ENCODE measurements at places on chromosomes 3 and 15. TPM values are rescaled to one million over a fixed set of nuclear protein-coding genes. Genes with fewer than 3 reads are reported as not detected.

ZNF148 gene
- 55.2 TPM for total RNA-seq

SRGAP3 gene
- total RNA-seq: 6.0 TPM

CDCP1 gene
- total RNA-seq: 3.0 TPM

INSYN1 gene
- total RNA-seq: 0.51 TPM

ZPLD1 gene
- total RNA-seq: not detected

TNNC1 gene
- total RNA-seq: 1.4 TPM

GABRR3 gene
- not detected for total RNA-seq

EPM2AIP1 gene
- 28.0 TPM for total RNA-seq

CGNL1 gene
- 0.57 TPM for total RNA-seq

MEGF11 gene
- total RNA-seq: 0.32 TPM

CRTAP gene
- total RNA-seq: 125 TPM

EHHADH gene
- 15.0 TPM for total RNA-seq

SCAANT1 gene
- not detected for total RNA-seq

DNA sequence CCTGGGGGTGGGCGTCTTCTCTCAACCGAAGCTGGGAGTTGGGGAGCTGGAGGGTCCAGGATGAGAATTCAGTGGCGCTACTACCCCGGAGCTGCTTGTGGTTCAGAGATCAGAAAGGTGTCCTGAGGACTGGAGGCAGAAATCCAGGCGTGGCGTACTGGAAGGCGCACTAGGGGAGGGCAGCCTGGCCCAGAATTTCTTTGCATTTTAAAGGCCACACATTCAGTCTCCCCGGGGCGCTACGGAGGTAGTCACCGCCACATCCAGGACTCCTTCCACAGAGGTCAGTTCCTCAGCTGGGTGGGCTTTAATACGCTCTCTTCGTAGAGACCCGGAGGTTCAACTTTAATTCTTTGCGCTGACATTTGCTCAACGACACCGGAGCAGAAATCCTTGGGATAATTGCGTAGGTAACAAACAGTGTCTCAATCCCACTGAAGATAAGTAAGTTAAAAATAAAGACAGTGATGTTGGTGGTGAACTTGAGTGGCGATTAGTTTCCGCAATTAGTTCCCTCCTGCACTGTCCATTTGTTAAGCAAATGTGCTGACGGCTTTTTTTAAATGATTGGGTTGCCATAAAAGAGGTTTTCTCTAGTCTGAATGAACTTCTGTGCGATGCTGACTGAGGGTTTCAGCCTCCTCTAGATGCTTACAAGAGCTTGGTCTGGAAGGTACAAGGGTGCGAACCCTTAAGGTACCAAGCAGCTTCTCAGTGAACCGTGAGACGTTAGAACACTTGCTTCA, 535 bp downstream of the MCTP2 start:
- H3K4me1 ChIP-seq: peaks cover 18% of the 10 kb centered on the region
- no peak for DNase-seq
- no peaks in the 10 kb centered on the region for H3K36me3 ChIP-seq
- peaks cover 6% of the 10 kb centered on the region for H3K27me3 ChIP-seq
- peak overlapping the region; percentile 91 for H3K4me3 ChIP-seq
- H3K27ac ChIP-seq: peak overlapping the region; percentile 97

DNA sequence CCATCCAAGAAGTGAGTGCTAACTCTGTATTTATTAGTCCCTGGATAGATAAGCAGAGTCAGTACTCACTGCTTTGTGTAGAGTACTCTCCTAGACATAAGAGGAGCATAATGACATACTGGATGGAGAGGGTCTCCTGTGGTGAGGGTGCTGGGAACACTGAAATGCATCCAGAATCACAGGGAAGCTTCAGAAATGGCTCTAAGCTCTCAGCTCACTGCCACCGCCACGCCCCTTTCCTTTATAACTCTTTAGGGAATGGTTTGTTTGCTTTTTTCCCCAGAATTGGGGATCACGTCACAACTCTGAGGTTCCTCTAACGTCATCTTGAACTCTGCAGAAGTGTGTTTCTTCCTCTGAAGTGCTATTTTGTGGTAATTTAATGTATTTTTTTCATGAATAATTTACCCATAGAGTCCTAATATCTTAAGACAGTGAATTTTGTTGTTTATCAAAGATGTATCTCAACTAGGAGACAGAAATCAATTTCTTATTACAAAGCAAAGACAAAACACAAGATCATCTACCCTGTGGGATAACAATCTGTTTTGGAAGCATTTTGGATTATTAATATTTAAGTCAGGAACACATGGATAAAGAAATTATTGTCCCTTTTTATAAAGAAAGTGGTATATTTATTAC, 154.6 kb downstream of the PTPRG start:
- H3K27ac ChIP-seq: no peak overlapping the region
- H3K4me3 ChIP-seq: no peak overlapping the region
- H3K36me3 ChIP-seq: no peaks in the 10 kb centered on the region
- no peaks in the 10 kb centered on the region for H3K27me3 ChIP-seq
- H3K4me1 ChIP-seq: no peaks in the 10 kb centered on the region
- DNase-seq: no peak

GRCh38 chr3:58164199-58164879, 46.4 kb downstream of the DNASE1L3 start:
- H3K4me1 ChIP-seq: peaks cover 13% of the 10 kb centered on the region
- no peak overlapping the region for H3K4me3 ChIP-seq
- peaks cover 37% of the 10 kb centered on the region for H3K36me3 ChIP-seq

DNA sequence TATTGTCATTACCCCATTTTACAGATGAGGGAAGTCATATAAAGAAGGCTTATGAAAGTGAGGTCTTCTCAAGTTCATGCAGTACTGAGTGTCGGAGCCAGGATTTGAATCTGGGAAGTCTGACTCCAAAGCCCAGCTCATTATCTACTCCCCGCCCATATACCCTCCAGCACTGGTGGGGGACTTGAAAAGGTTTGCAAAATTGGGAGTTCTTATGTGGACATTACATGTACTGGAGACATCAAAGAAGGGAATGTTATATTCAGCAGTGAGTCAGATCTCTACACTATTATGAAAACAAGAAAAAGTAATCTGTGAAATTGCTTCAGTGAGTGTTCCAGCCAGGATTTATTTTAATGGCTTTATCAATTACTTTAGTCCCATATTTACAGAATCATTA, 185.2 kb upstream of the CADPS start:
- no peaks in the 10 kb centered on the region for H3K4me1 ChIP-seq
- H3K4me3 ChIP-seq: no peak overlapping the region
- no peak overlapping the region for H3K27ac ChIP-seq
- no peak for DNase-seq
- H3K36me3 ChIP-seq: no peaks in the 10 kb centered on the region

DNA sequence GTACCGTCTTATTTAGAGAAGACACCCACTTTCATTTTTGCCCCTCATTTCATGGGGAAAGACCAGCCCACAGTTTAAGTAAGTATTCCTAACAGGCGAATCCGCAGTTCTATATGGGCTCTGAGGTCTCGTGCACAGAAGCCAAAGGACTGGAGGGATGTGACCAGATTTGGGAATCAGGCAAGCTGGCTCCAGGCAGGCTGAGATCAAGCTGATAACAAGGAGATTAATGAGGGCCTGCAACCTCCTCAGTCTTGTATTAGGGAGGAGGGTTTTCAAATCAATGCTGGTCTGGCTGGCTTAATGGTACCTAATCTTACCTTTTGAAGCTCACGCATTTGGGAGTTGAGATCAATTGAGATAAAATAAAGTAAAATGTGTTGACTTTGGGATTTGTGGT, 15.3 kb downstream of the ST8SIA2 start:
- H3K27me3 ChIP-seq: no peaks in the 10 kb centered on the region
- no peaks in the 10 kb centered on the region for H3K36me3 ChIP-seq
- DNase-seq: no peak
- no peak overlapping the region for H3K4me3 ChIP-seq

GRCh38 chr3:129119365-129120100, 2.1 kb downstream of the RAB43 start:
- H3K4me3 ChIP-seq: peak overlapping the region; percentile 66
- no peaks in the 10 kb centered on the region for H3K27me3 ChIP-seq
- H3K36me3 ChIP-seq: peaks cover 30% of the 10 kb centered on the region
- DNase-seq: peak; percentile 81
- peaks cover 71% of the 10 kb centered on the region for H3K4me1 ChIP-seq

DNA sequence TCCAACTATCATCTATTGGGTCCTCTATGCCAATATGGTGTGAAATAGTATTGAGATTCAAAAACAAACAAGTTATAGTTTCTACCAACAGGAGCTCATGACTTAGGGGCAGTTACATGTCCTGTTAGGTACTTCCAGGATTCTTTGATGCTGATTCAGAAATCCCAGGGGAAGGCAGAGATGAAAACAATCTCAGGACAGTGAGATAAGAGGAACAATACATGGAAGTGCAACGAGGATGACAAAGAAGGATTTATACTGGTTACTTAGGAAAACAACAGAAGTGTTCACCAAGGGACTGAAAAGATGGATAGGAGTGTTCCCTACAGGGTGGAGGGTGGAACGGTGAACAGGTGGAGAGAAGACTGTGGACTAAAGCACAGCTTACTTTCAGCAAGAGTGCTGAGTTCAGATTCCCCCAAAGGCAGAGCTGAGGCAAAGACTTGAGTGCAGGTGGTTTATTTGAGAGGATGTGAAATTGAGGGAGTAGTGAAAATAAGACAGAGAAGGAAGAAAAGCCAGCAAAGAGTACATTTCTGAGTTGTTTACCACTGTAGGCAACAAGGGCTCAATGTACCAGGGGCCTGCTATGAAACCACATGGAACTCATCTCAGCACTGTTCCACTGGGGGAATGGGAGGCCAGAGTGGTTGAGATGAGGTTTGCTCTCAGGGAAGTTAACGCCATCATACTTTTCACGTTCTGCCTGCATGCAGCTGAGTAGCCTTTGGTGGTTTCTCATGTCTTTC, 68.1 kb downstream of the TRIM69 start:
- no peak overlapping the region for H3K4me3 ChIP-seq
- DNase-seq: no peak
- no peaks in the 10 kb centered on the region for H3K36me3 ChIP-seq
- no peaks in the 10 kb centered on the region for H3K27me3 ChIP-seq
- H3K4me1 ChIP-seq: no peaks in the 10 kb centered on the region

DNA sequence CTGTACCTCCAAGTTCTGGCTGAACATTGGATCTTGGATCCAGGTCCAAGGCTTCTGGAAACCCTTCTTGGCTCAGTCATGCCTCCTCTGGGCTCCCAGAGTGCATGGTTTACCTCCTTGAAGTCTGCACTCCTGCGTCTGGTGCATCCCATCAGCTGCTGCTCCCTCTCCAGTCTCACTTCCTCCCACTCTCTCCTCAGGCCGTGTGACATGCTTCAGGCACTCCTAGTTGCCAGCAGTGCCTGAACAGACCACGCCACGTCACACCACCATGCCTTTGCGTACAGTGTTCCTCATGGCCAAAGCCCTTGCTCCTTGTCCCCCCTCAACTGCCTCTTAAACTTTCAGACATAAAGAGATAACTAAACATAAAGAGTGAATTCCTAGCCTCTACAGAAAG, 5.7 kb downstream of the GPR27 start:
- no peaks in the 10 kb centered on the region for H3K27me3 ChIP-seq
- H3K36me3 ChIP-seq: no peaks in the 10 kb centered on the region
- no peaks in the 10 kb centered on the region for H3K4me1 ChIP-seq
- H3K27ac ChIP-seq: no peak overlapping the region

DNA sequence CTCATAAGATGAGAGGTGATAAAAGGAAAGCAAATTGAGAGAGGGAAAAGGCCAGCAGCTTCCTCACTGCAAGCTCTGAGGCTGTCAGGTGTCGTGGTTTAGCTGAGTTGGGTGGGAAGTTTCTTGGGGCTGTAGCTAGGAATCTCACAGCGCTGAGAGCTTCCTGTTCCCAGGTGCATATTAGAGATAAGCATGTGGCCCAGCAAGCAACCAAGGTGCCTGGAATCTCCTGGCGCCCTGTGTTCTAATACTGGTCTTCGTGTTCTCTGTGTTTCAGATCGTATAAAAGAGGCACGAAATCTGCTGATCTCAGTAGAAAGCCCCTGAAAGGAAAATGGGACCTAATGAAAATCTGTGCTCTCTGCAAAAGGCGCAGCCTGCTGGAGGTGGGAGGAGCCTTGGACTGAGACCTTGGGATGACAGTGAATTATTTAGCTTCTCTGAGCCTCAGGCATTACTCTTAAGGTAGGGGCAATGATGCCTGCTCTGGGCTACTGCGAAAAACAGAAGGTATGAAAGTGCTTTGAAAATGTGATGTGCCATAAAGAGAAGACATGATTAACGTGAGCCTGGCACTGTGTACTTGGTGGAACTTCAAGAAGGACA, 499.9 kb downstream of the TBL1XR1 start:
- H3K4me3 ChIP-seq: no peak overlapping the region
- no peak for DNase-seq
- H3K27ac ChIP-seq: no peak overlapping the region
- no peaks in the 10 kb centered on the region for H3K4me1 ChIP-seq
- H3K36me3 ChIP-seq: no peaks in the 10 kb centered on the region
- H3K27me3 ChIP-seq: no peaks in the 10 kb centered on the region

- no peak overlapping the region for H3K4me3 ChIP-seq
- DNase-seq: no peak
Measured at GRCh38 chr3:137787529-137787928, 23.4 kb downstream of the SOX14 start.

- no peak for DNase-seq
- no peaks in the 10 kb centered on the region for H3K36me3 ChIP-seq
- peaks cover 9% of the 10 kb centered on the region for H3K27me3 ChIP-seq
Measured at GRCh38 chr15:70812827-70813364, 41.1 kb downstream of the LARP6 start.

DNA sequence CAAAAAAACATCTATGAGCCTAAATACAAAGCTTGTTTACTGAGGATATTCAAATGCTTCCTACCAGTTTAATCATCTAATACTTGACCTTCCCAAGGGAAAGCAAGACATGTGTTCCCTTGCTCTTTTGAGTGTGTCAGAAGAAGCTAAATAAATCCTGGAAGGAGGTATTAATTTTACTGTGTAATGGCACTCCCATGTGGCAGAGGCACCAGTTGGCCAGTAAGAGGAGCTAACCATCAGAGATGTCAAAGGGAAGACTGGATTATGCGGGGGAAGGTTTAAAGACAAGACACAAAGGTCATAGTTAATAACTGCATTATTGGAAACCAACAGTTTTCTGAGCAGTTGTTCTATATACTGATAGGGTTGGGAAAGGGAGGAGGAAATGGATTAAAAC, 125.1 kb downstream of the SUCLG2 start:
- H3K27me3 ChIP-seq: no peaks in the 10 kb centered on the region
- H3K4me1 ChIP-seq: peaks cover 10% of the 10 kb centered on the region
- H3K4me3 ChIP-seq: no peak overlapping the region
- DNase-seq: no peak
- H3K36me3 ChIP-seq: peaks cover 47% of the 10 kb centered on the region

GRCh38 chr3:179935710-179936109, 101.0 kb downstream of the PEX5L start:
- DNase-seq: no peak
- no peak overlapping the region for H3K27ac ChIP-seq
- H3K36me3 ChIP-seq: no peaks in the 10 kb centered on the region
- H3K27me3 ChIP-seq: no peaks in the 10 kb centered on the region

GRCh38 chr3:138594935-138595610, 1.0 kb upstream of the CEP70 start:
- H3K27me3 ChIP-seq: no peaks in the 10 kb centered on the region
- H3K4me1 ChIP-seq: peaks cover 11% of the 10 kb centered on the region
- no peak overlapping the region for H3K4me3 ChIP-seq

GRCh38 chr3:30741889-30742288, 135.5 kb downstream of the TGFBR2 start:
- no peak overlapping the region for H3K27ac ChIP-seq
- H3K4me1 ChIP-seq: no peaks in the 10 kb centered on the region
- DNase-seq: no peak
- no peak overlapping the region for H3K4me3 ChIP-seq

- DNase-seq: peak; percentile 81
- peaks cover 31% of the 10 kb centered on the region for H3K4me1 ChIP-seq
- H3K4me3 ChIP-seq: no peak overlapping the region
Measured at GRCh38 chr15:59522988-59523461, 85.0 kb downstream of the FAM81A start.

Measured in spleen (tissue), 13 donors.